ENCODE measurements at places on chromosomes 4 and X.

DNA sequence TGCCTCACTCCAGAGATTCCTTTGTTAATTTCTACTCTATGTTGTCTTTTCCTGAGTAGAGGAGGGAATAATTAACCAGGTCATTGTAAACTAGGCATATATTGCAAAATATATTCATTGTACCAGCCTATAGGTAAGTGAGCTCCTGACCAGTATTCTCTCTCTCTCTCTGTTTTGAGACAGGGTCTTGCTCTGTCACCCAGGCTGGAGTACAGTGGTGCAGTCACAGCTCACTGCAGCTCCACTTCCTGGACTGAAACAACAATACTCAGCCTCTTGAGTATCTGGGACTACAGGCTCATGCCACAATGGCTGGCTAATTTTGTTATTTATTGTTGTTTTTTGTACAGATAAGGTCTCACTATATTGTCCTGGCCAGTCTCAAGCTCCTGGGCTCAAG lies 198.3 kb downstream of the ARAP2 start:
- no peak for DNase-seq

- no peak for DNase-seq
These were observed 55.6 kb downstream of the TXK start for GRCh38 chr4:48078425-48078824.

DNA sequence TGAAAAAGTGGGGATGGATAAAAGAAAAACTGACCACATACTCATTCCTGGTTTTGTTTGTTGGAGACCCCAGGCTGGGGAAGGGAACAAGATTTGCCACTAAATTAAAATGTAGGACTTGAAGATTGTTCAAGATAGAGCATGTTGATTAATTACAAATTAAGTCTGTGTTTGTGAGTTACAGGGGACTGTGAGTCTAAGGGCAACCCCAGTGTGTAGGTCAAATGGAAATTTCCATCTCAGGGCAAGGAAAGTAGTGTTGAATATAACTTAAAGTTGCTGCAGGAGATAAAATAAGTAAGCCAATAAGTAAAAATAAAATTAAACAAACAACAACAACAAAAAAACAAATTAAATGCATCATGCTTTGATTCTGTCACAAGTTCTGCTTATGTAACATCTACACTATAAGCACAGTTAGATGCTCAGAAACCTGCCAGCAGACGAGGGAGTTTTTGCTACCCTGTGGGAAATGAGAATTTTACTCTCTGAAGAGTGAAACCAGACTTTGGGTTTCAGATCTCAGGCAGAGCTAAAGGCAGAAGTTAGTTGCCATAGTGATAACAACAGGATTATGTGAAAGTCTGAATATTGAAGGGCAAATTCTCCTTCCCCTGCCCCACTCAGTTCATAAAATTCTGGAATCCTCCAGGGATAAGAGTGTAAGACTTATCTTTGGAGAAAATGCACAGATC lies 352.3 kb downstream of the GRXCR1 start:
- DNase-seq = no peak

DNA sequence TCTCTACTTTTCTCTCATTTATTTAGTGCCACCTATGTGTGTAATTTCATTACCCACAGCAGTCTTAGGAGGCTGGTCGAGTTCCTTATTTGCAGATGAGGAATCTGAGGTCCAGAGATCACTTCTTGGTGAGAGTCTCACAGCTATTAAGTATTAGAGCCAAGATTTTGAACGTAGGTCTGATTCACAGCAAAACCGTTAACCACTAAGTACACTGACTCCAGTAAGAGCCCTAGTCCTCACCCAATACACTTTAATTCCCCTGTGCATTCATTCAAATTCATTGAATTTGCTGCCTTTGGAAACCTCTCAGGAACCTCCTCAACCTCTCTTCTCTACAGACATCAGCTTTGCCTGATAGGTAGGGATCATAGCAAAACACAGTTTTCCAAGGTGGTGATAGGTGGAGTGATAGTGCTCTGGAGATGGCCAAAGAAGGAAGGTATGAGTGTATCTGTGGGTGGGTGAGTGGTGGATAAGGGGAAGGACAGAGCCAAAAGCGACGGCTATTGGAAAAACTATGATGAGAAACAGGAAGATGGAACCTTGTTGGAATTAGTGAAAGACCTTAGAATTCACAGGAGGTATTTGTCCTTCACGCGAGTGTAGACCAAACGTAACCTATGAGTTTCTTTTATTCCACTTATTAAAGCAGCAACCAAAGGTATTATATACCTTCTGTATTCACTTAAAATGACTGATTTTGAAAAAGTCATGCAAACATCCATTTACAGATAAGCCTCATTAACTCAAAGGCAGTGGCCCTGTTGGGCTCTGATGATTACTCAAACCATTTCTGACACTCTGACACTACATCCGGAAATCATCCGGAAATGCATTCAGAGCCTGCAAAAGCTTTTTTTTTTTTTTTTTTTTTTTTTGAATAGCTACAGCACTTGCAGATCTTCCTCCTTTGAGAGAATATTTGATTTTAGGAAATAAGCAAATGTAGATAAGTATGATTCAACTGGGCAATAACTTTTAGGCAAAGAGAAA lies 6.3 kb downstream of the FMR1 start:
- DNase-seq = no peak

DNA sequence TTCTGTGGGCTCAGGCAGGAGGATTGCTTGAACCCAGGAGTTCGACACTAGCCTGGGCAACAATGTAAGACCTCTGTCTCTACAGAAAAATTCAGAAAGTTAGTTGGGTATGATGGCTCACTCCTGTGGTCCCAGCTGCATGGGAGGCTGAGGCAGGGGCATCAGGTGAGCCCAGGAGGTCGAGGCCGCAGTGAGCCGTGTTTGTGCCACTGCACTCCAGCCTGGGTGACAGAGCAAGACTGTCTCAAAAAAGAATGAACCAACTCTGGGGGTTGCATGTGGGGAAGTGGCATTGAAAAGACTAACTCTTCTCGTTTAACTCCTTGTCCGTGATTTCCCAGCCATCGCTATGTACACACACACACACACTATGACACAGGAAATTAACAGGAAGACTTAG lies 26.9 kb downstream of the ENOPH1 start:
- no peak for DNase-seq

- DNase-seq = no peak
These were observed 25.4 kb upstream of the TBC1D1 start for GRCh38 chr4:37865450-37865849.

GRCh38 chr4:30399476-30399875 lies 320.7 kb upstream of the PCDH7 start:
- no peak for DNase-seq

DNA sequence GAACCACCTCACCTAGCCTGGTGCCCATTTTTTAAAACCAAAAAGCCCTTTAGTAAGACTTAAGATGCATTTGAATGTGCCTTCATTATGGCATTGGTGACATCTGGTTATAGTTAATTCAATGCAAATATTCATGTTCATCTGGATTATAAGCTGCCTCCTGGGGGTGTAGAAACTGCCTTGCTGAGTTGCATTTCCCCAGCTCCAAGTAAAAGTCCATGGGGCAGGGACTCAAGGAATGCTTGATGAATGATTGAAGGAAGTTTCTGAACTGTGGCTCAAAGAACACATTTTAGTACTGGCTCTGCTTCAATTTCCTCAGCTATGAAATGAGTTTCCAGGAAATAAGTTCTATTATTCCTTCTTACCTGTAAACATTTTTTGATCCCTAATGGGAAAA lies 18.5 kb upstream of the RBM47 start:
- no peak for DNase-seq

- DNase-seq = no peak
These were observed 69.2 kb downstream of the GALNT7 start for GRCh38 chr4:173237762-173238161.

DNA sequence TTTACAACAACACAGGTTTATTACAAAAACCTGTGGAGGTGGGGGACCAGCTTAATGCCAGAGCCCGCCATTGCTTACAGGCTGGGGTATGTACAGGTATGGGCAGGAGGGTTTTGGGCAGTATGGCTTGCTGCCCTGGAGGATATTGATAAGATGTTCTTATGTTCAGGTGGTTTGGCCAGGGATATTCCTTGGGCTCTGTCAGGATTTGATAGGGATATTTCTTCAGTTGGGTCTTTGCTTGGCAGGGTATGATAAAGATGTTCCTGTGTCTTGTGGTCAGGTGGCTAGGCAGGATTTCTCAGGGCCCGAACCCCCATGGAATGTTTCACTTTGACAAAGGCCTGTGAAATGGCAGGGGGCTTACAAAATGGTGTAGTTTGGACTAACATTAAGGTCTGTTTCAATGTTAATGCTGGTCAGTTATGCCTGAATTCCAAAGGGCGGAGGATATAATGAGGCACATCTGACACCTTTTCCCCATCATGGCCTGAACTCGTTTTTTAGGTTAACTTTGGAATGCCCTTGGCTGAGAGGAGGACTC lies 3.1 kb downstream of the MGST2 start:
- no peak for DNase-seq

DNA sequence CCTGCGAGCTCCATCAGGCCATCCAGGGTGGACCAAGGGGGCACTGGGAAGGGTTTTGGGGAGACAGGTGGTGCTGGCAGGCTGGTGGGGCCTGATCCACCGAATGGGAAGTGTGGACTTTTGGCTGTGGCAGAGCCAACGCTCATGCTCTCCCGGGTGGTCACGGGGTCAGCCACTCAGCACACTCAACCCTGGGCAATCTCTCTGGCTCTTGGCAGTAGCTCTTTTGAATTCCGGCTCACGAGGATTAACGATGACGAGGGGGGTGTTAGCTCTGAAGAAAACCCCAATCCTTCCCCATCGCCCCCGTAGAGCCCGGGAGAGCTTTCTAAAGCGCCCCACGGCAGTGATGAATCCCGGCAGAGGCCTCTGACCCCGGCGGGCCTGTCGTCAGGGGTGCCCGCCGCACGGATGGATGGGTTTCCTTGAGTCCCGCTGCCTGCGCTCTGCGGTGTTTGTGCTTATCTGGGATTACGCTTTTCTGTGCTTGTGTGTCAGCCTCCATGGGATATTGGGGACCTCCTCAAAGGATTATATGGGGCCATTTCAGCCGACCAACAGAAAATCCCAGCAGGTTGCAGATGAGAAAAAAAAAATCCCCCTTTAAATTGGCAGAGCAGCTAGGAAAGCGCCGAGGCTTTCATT lies 156.8 kb upstream of the PSAPL1 start:
- DNase-seq = no peak

DNA sequence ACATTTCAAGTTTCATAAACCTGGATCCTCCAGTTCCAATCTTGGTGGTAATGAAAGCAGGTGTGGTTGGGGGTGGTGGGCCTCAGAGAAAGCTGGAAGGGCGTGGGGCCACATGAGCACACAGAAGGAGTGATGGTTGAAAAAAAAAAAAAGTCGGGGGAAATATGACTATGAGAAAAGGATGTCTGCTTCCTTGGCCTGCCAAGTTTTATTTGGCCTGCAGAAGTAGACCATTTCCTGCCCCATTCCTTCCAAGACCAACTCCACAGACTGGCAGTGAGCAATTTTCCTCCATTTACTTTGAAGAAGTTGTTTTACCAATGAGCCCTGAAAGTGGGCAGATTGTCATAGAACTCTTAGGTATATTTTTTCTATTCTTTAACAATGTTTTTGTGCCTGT lies 43.3 kb downstream of the LNX1 start:
- no peak for DNase-seq

Measured in epithelial cell of prostate (primary cell).